ENCODE measurements at places on chromosomes 5 and 9.
A peak's percentile ranks its signal among the peaks of the same experiment; 100 is the strongest.

- no peak for DNase-seq
Observed at GRCh38 chr5:149597618-149598017, 16.3 kb downstream of the ARHGEF37 start.

DNA sequence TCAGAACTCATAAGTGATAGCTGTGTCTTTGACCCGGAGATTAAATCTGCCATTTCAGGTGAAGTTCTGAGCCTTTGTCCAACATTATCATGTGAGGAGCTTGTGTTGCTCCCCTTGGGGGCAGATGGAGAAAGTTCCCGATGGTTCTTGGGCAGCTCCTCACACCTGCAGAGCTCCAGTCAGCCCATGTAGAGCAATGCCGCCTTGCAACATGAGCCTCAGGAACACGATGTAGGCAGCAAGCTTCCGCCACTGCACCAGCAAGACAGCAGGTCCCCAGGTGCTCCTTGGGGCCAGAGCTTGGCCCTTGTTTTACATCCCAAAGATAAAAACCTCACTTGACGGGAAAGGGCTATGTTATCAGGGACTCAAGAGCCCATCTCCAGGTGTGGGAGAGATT, 292.7 kb downstream of the IRX1 start:
- DNase-seq, result no peak

DNA sequence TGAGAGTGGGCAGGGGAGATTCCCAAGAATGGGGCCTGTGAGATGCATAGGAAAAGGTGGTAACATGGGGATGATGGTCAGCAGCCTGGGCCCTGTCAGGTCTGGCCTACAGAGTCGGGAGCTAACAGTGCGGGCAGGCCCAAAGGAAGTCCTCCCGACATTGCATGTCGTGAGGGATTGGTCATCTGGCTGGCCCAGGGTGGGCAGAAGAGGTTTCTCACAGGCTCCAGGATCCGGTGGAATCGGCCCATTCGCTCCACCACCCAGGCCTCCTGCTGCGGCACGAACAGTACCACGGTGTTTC, 514 bp downstream of the STOML2 start:
- no peak for DNase-seq

GRCh38 chr5:138659121-138659520, 83.9 kb upstream of the HSPA9 start:
- no peak for DNase-seq

DNA sequence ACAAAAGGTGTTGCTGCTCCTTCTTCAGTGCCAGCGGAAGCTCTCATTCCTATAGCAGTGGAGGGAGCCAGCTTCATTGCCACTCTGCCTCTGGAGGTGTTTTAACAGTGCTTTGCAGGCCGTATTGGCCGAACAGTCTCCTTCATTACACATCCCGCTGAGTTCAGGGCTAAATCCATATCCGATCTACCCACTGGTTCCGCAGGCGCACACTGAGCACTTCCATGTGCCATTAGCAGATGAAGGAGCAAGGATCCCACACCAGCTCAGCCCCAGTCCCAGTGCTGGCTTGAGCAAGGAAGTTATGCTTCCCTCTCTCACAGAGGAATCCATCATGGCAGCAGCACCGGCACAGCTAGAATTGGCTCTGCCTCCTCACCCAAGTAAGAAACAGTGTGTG, 121.2 kb upstream of the IRX2 start:
- no peak for DNase-seq

DNA sequence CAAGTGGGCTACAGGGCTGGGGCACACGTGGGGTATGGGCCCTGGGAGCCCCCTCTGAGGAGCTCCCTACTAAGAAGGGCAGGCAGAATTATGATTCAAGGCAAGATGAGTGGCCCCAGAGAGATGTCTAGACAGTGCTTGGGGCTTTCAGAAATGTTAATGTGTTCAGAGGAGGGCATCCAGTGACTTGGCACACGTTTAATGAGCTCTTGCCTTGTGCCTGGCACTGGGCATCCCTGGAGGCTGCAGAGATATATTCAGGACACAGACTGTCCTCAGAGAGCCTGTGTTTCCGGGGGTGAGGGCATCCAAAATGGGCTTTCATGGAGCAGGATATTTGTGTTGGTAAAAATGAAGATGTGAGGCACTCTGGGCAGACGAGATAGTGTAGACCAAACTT, 25.4 kb upstream of the DAB2IP start:
- no peak for DNase-seq

DNA sequence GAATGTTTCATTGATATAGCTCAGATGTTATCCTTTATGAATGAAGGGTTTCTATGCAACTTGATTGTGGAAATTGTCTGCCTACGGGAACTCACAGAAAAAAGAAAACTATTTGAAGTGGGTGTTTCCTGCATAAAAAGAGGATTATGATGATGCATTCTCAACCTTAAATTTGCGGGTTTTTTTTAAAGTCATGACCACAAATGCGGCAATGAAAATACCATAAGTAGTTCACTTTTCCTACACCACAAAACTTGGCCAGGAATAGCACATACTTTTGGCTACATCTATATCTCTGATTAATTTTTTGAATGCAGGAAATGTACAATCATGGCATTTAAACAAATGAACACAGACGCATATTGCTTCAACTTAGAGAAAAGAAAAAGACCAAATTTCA, 754.7 kb downstream of the DTWD2 start:
- DNase-seq, result no peak

DNA sequence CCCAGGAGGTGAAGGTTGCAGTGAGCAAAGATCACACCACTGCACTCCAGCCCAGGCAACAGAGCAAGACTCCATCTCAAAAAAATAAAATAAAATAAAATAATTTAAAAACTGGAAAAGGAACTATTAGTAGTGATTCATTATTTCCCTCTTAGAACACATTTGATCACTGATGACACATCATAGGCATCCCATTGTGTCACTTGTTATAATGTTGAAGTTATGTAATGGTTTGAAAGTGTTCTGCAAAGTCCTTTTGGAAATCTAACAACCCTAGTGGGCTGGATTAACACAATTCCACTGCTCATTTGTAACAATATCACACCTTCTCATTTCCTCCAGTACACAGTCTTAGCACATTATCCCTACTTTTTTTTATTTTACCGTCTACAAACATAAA, 81.8 kb upstream of the LMNB1 start:
- peak; percentile 51 for DNase-seq

DNA sequence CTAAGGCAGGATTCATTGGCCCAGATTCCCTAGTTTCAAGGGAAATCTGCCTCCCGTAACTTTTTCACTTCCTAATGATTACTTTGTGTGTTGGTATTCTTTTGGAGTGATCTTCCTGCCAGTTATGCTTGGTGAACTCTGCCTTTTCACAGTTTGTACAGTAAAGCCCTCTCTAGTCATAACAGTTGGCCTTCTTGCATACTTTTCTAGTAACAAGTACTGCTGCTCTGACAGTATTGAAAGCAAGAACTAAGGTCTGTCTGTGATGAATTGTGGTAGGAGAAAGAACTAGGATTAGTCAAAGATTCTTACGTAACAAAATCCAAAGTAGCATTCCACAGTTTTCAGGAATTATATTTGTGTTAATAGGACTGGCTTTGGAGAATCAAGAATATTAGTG, 1457.2 kb upstream of the WWC1 start:
- no peak for DNase-seq

DNA sequence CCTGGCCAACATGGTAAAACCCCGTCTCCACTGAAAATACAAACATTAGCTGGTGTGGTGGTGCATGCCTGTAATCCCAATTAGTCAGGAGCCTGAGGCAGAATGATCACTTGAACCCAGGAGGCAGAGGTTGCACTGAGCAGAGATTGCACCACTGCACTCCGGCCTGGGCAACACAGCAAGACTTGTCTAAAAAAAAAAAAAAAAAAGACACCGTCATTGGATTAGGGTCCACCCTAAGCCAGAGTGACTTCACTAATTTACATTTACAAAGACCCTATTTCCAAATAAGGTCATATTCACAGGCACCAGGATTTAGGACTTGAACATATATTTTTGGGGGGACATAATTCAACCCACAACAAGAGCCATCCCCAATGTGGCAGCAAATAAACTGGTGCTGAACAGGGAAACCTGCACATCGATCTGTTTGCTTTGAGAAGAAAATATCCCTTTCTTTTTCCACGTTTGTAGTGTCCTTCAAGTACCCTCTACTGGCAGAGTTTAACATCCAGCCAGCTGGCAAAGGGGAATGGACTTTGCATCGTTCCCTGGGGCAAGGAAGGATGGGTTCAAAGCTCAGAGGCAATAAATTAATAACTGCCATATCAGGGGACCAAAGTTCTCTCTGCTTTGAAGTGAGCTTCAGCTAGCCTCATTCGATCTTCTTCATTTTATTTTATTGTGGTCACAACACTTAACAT, 3.7 kb upstream of the DNAJC25 start:
- no peak for DNase-seq

DNA sequence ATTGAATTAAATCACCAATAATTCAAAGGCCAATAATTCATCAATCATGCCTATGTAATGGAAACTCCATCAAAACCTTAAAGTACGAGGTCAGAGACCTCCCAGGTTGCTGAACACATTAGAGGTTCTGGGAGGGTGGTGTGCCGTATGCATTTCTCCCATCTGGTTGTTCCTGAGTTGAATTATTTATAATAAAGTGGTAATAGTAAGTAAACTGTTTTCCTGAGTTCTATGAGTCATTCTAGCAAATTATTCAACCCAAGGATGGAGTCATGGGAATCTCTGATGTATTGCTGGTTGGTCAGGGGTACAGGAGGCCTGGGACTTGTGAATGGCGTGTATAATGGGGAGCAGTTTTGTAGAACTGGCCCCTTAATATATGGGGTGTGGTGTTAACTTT, 191.7 kb downstream of the CARTPT start:
- no peak for DNase-seq

- DNase-seq, result no peak
Observed at GRCh38 chr5:133520062-133520461, 92.3 kb downstream of the FSTL4 start.

DNA sequence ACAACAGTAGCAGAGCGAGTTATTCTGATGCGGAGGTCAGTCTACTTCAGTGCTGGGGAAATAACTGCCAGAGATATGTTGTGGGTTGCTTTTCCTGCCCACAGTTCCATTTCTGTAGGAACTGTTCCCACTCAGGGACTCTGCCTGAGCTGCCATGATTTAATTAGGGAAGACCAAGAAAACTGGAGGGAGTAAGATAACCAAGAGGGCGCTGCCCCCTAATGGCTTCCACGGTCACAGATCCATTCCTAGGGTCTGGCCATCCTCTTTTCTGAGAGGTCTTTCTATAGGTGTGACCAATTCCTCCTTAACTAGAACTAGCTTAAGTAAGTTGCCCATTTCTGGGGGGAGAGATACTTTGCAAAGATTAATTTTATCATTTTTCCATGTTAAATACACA, 125.9 kb downstream of the APBA1 start:
- DNase-seq, result peak; percentile 33

GRCh38 chr9:138096519-138096845, 218.9 kb downstream of the CACNA1B start:
- DNase-seq, result no peak

GRCh38 chr5:97986069-97986468, 787.4 kb upstream of the RGMB start:
- DNase-seq, result peak; percentile 25

DNA sequence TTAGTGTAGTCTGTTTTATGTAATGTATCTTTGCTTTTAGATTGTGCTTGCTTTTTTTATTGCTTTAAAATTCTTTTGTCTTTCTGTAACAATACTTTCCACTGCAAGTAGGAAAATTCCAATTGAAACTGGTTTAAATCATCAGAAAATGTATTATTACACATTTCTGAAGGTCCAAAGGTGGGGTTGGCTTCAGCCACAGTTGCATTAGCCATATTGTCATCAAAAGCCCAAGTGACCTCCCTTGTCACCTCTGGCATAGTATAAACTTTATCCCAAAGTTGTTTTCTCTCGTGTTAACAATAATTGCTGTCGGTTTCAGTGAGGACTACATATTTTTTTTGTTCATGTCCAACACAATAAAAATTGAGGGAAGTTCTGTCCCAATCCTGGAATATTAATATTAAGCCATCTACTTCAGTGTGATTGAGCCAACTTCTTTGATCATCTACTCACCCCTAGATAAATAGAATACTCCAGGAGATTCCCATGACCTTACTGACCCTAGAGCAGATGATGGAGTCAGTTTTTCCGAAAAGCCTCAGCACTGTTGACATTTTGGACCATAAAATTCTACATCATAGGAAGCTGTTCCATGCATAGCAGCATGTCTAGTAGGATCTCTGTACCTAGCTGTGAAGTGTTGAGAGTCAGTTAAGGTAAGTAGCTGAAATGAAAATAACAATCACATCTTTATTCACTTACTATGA, 52.4 kb upstream of the MACIR start:
- DNase-seq, result no peak

DNA sequence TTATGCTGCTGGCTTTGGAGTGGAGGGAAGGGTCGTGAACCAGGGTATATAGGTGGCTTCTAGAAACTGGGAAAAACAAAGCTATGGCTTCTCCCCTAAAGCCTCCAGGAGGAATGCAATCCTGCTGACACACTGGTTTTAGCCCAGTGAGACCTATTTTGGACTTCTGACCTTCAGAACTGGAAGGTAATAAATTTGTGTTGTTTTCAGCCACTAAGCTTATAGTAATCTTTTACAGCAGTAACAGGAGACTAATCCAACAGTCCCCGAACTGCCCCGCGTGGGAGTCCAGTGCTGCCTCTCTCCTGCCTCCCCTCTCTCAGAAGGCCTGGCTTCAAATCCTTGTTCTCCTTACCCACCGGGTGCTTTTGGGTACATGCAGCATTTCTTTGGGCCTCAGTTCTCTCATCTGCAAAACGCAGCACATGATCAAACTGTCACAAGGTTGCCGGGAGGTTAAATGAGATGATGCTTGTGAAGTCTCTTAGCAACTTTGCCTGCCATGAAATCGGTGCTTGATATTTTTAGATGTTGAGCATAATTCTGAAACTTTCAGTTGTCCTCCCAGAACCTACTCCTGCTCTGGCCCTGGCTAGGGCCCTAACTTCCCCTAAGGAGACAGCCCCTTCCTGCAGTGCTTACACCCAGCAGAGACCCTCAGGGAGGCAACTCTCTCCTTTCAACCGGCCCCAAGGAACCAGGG, 127.3 kb upstream of the BOD1 start:
- DNase-seq, result no peak

- peak; percentile 54 for DNase-seq
Observed at GRCh38 chr5:31049461-31049860, 144.0 kb upstream of the CDH6 start.

DNA sequence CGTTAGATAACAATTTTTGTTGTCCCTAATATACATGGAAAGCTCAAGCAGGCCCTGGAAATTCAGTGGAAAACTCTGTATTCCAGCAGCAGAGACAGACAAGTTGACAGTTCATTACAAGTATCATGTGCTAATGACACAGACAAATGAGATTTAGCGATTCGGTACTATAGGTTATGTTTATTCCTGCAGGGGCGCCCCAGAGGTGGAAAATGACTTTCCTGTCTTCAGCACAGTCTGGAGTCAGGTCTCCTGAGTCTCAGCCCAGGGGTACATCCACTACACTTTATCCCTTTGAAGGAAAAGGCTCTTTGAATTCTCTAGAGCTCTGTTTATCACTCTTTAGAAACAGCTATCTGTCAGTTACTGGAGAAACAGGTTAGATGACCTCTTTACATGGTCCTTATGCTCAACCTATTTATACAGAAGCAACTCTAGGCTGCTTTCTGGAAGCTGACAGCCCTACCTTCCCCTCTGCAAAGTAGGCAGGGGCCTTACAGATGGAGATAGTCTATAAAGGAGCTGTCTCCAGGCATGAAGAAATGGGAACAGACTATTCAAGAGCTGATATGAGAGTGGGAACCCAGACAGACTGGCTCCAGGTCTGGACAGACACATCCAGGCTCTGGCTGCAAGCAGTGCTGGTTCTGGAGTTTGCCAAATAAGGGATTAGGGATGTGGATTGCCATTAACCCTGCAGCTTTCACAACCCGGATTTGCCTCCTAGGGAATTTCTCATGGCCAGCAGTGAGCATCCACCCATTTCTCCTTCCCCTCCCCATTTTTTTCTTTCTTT, 7.2 kb upstream of the SLC31A2 start:
- DNase-seq, result no peak

Data from bronchial epithelial cell (primary cell).